ENCODE measurements at places on chromosomes 16 and 17.

- no peak for DNase-seq
Measured at GRCh38 chr17:45942284-45942683, 47.9 kb downstream of the MAPT start.

DNA sequence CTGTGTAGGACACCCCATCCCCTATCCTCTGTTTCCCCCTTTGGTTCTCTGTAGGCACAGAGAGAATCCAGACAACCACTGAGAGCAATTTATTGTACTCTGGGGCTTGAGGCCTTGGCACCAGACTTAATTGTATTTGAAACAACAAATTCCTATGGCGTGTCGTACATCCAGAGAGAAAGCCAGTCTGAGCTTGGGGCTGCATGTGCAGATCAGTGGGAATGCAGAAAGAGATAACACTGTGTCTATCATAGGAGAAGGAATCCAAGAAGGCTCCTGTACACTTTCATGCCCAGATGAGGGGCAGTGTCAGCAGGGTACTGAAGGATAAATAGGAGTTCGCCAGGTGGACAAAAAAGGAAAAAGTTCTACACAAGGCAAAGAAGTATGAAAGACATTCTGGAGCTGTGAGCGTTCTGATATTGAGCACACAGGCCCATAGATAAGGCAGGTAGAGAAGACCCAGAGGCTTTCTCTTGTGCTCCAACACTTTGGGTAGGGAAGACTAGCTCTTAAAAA, 22.0 kb upstream of the IL4R start:
- no peak for DNase-seq

- peak; percentile 42 for DNase-seq
Measured at GRCh38 chr17:27471321-27472269, 15.3 kb downstream of the KSR1 start.

- DNase-seq = peak; percentile 72
Measured at GRCh38 chr16:56269811-56270684, 78.8 kb downstream of the GNAO1 start.

DNA sequence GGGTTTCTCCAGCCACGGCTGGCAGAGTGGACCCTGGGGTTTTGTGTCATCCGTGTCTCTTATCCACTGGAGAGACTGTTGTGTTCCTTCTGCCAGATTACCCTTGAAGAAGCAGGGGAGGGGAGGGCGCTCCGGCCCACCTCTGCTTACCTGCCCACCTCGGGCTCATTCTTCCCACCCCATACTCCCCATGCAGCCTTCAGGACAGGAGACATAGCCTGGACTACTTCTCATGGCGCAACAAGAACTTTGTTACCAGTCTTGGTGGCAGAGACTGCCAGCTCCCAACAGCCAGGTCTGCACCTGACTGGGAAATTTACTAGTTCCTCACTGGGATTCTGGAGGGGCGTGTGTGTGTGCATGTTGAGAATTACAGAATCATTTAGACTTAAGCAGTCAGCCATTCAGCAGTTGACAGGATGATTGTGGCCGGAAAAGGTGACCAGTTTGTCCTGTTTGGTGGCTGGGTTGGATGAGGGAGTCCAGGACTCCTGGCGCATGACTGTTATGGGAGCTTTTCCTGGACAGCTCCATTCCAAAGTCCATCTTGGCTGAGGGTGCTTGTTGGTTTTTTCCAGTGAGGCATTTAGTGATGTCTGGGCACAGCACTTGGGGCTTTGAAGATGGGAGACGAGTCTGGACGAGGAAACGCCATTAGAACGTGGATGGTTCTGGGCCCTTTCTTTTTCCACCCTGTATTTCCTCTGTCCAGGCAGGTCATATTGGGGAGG, 8.7 kb downstream of the GSE1 start:
- no peak for DNase-seq

- DNase-seq = no peak
Measured at GRCh38 chr16:89071686-89072547, 21.7 kb upstream of the ACSF3 start.

DNA sequence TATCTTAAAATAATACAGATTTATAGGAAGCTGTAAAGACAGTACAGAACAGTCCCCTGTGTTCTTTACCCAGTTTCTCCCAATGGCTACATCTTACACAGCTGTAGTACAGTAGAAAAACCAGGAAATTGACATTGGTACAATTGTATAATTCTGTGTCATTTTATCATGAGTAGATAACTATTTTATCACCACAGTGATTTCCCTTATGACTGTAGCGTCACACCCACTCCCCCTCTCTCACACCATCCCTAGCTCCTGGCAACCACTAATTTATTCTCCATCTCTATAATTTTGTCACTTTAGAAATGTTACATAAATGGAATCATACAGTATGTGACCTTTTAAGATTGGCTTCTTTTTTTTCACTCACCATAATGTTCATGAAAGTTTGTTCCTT, 30.9 kb downstream of the CLTC start:
- DNase-seq = no peak

- no peak for DNase-seq
Measured at GRCh38 chr16:89147085-89147817, 24.3 kb upstream of the CDH15 start.

- peak; percentile 81 for DNase-seq
Measured at GRCh38 chr17:82863941-82864712, 24.3 kb upstream of the ZNF750 start.

DNA sequence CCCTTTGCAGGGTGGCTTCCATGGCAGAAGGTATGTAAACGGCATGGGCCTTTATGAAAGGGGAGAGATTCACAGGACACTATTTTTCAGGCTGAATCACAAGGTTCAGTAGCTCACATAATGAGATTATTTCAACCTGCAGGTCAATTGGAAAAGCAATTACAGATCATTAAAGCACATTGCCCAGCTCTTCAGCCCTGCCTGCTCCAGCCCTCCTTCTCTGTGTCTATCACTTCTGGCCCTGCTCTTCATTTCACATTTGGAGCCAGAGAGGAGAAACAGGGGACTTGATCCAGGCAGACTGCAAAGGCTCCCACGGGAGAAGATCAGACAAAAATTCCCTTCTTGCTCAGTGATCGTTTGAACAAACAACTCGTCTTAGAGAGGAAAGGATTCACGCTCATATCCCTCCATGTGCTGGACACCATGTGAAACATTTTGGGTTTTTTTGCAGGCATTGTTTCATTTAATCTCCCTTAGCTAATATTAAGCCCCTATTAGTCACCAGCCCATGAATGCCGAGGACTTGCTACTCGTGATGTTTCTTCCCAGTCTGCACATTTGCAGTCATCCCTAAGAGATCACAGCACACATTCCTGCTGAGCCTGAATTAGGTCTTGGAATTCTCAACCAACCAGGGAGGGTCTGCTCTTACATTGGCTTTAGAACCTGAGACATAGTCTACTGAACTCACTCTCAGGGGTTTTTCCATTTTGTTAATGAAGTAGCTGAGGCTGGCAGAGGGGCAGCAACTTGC, 443.9 kb upstream of the CCL2 start:
- DNase-seq = no peak

GRCh38 chr16:78227855-78228254, 128.4 kb downstream of the WWOX start:
- DNase-seq = no peak

GRCh38 chr16:9091867-9092281, 430 bp downstream of the HAPSTR1 start:
- no peak for DNase-seq
